ENCODE measurements at places on chromosomes 1 and 21.
A peak's percentile ranks its signal among the peaks of the same experiment; 100 is the strongest.

DNA sequence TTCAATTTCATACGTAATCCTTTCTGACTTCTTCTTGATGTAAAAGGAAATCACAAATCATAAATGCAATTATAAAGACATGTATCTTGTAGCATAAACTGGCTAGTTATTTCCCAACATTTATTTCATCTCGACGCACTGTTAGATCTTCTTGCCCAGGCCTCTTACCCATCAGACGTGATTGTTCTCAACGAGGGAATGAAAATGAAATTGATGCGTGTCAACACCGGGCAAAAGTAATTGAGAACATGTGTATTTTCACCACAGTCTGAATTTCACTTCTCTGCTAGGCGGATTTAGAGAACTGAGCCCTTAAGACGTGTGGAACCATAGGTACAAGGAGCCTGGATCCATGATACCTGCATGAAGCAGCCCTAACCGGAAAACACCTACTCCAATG lies 519.7 kb downstream of the KCNT2 start:
- DNase-seq: no peak

- no peak for DNase-seq
Observed at GRCh38 chr21:38930066-38930465, 124.3 kb downstream of the ETS2 start.

DNA sequence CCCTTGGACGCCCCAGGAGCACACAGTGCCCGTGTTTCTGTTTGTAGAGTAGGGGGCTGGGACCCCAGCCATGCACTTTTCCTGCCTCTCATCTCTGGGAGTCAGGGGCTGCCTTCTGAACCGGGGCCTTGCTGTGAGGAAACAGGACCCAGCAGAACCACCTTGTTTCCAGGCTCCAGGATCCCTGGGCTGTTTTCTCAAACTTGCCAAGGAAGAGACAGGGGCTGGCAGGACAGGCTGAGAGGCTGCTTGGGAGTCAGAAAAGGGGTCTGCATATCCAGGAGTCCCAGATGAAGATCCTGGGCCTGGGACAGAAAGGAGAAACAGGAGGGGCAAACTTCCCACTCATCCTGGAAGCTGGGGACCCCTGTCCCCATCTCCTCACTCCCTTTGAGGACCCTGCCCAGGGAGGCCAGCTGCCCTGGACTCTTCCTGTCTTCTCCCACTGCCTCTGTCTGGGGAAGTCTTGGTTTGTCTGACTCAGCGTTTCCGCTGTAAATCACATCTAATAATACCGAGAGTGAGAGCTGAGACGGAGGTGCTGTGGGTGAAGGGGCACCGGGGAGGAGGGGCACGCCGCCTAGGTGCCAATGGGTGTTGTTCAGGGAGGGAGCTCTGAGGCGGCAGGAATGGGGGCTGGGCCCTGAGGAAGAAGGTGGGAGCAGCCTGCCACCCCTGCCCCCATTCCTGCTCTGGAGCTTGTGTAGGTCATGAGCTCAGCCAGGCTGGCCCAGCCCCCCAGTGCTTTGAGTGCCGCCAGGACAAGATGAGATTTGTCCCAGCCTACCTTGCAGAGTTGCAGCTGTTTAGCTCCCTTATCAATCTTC lies 16.7 kb downstream of the POU3F1 start:
- peak; percentile 69 for DNase-seq

- DNase-seq: no peak
Observed at GRCh38 chr1:13797397-13797796, 97.4 kb downstream of the PRDM2 start.

DNA sequence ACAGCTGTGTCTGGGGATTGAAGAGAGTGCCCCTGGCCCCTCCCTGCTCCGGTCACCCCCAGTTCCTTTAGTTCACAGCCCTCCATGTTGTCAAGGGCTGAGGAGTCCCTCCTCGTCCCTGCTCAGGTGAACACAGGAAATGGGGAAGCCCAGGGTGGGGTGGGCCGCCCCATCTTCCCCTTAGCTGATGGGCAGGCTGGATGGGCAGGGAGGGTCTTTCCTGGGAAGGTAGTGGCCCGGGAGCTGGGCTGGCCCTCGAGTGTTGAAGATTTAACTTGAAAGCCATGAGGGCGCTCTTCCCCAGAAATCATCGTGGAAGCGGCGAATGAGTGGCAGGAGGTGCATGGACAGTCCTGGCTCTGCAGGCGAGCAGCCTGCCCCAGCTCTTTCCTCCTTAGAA lies 18.3 kb upstream of the NPHP4 start:
- DNase-seq: no peak

DNA sequence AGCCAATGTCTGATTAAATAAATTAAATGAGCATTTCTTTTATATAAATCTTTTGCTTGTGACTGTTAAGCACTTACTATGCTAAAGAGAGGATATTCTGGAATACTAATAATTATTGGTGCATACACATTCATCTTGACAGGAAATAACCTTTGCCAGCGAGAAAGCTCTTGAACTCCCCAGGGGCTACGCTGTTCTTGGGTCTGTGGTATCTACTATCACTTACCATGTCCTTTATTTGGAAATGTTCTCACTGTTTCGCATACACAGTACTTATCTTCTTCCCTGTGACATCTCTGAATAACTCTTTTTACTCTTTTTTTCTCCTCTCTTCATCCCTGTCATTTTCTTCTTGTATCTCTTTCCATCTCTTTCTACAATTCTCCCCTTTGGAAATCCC lies 178.7 kb downstream of the GABPA start:
- DNase-seq: no peak

DNA sequence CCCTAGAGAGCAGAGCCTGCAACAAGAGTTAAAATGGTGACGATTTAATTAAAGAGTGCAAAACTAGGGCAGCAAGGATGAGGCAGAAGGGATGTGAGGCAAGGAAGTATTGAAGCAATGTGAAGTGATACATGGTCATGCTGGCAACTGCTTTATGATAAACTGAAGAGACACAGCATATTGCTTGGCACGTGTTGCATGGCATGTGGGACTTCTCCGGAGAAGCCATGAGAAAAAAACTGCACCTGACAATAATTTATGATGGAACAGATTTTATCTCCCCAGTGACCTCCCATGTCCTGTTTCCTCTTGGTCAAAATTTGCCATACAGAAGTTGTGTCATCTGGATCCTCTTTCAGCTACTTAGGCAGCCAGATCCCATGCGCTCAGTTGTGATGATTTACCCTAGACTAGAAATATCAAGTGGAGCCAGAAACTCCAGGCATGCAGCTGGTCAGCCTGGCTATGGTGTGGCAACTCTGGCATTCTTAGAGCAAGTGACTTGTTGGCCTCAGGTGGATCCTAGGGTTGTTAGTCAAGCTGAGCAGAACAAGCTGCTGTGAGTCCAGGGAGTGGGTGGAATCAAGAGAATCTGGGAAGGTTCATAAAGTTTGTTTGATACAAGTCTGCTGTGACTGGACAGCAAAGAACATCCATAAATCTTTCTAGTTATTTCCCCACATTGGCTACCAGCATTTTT lies 611.4 kb upstream of the USP24 start:
- no peak for DNase-seq

DNA sequence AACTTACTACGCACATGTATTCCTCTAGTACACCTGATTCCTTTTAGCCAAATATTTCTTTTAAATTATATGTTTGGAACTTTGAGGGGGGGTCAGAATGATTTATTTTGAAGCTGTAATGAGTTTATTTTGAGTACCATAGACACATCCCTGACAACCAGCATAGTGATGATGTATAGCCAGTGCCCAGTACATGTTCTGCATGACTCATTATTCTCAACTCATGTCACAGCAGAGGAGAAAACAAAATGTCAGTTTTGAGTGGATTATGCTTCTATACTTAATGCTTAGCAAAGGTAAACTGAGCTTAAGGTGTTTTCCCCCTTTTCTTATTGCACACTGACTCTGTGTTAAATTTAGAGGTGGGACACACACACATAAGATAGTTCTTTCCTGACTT lies 22.4 kb upstream of the LEPR start:
- no peak for DNase-seq
